ENCODE measurements at places on chromosomes 7 and 10.
A peak's percentile ranks its signal among the peaks of the same experiment; 100 is the strongest.

GRCh38 chr7:5594616-5595544 lies 171.2 kb upstream of the TNRC18 start:
- no peak for DNase-seq

DNA sequence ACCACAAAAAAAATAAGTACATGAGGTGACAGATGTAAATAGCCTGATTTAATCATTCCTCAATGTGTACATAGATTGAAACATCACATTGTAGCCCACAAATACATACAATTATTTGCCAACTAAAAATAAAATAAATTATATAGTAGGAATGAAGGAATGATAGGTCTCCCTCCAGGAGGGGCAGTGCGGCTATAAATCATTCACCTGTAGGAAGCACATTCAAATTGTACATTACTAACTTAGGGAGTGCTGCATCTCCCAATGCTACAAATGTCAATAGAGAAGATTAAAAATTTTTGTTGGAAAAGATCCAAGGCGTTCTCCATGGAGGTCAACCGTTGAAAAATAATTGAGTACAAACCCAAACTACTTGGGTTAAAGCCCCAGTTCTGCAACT lies 4.2 kb downstream of the KBTBD2 start:
- DNase-seq: no peak

- DNase-seq: peak; percentile 89
Observed at GRCh38 chr10:63105225-63106110, 27.7 kb upstream of the NRBF2 start.

GRCh38 chr7:41754046-41754445 lies 51.2 kb upstream of the INHBA start:
- no peak for DNase-seq

DNA sequence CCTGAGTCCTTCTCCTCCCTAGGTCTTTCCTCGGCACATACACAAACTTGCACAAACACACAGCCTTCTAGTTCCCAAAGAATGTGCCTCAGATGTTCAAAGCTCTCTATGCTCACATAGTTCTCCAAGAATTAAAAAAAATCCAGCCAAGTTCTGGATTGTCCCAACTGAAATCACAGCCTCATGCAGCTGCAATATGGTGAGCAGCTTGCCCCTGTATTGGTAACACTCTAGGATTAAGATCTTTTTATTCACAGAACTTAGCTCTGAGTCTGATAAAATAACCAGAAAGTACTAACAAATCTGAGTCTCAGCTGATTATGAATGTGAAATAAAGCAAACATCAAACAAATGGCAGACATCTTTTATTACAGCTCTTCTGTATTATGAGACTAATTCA lies 604.8 kb upstream of the PFKP start:
- no peak for DNase-seq

DNA sequence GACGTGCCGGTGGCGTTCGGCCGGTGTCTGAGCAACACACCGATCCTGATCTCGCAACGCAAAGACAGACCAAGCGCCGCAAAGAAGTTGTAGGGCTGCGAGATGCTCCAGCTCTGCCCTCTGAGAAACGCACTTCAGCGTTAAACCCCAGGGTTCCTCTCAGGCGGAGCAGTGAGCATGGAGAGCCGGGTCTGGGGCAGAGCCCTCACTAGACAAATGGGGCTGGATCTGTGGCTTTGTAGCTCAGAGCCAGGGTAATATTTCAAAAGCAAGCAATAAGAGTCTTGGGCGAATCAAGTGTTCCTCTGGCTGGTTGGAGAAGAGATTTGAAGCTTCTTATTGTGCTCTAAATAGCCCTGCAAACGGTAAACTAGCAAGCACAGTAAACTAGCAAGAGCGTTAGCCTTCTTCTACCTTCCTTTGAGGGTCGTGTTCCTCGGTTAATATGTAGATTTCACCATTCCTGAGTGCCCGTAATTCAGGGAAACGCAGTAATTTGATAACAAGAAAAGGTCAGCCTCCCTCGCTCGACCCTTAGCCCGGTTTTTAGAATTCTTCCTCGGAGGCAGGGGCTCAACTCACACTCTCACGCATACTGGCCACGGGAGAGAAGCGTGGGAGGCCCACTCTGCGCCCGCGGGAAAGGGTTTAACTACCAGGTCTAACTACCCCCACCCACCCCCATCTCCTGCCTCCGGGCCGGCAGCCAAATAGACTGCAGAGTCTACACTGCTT lies 6.7 kb downstream of the SKAP2 start:
- DNase-seq: no peak

- no peak for DNase-seq
Observed at GRCh38 chr7:123571684-123572083, 14.1 kb upstream of the NDUFA5 start.

GRCh38 chr7:8371742-8372141 lies 61.7 kb upstream of the NXPH1 start:
- no peak for DNase-seq

DNA sequence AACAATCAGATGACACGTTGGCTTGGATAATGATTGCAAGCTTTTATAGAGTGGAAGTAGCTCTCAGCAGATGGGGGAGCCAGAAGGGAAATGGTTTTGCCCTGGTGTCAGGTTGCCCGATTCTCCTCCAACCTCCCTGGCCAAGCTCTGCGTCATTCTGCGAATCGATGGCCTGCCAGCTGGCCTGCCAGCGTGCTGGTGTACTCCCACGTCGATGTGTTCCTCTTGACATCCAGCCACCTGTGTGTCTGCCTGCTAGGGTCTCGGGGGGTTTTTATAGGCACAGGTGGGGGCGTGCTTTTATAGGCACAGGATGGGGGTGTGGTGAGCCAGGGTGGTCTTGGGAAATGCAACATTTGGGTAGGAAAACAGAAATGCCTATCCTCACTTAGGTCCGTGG lies 4.6 kb downstream of the NET1 start:
- no peak for DNase-seq

- no peak for DNase-seq
Observed at GRCh38 chr10:58013406-58013805, 254.3 kb downstream of the IPMK start.

- DNase-seq: no peak
Observed at GRCh38 chr10:36301139-36301538, 659.0 kb upstream of the FZD8 start.

DNA sequence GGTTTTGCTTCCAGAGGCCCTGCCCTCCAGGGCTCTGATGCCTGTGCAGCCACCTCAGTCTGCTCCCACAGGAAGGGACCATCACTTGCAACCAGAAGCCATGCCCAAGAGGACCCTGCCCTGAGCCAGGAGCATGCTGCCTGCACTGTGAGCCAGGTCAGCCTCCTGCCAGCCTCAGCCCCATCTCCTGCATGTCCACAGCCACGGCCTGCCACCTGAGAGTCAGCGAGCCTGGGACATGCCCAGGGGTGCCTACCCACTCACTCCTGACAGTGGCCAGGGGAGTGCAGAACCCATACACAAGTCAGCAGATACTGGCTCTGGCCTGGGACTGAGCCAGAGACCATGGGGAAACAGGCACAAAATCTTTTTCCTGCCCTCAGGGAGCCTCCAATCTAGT lies 6.6 kb upstream of the KCP start:
- DNase-seq: no peak
